ENCODE measurements at places on chromosomes 6 and 20.

GRCh38 chr6:9948678-9949077 lies 466.2 kb downstream of the TFAP2A start:
- DNase-seq: no peak

DNA sequence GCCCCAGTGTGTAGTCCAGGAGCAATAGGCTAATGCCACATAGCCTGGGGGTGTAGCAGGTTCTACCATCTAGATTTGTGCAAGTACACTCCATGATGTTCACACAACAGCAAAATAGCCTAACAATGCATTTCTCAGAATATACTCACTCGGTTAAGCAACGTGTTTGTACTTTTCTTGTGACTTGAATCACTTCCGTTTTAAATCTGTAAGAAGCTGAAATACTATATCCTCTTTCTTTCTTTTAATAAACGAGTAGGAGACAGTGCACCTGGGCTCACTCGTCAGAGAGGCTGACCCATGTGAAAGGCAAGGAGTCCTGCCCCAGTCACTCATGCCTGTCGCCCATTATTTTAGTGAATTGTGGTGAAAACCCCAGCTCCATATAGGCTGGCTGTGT lies 201.6 kb downstream of the FOXA2 start:
- no peak for DNase-seq

- no peak for DNase-seq
These were observed 61.4 kb upstream of the MYL9 start for GRCh38 chr20:36479938-36480337.

DNA sequence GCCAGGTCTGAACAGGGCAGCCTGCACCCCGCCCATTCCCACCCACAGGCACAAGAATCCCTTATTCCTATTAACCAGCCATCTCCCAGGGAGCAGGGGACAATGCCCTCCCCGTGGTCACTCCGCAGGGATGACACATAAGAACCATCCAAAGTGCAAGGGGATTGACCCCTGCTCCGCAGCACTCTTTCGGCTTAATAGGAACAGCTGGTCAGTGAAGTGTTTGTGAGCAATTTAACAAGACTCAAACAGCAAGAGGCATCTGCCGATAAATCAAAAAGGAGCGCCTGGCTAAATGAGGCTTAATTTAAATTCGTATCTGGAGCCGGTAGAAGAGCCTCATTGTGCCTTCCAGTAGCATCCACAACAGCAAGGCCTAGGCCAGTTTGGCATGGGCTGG lies 389.4 kb downstream of the RNGTT start:
- DNase-seq: no peak

- DNase-seq: no peak
These were observed 568.4 kb upstream of the MAP3K7 start for GRCh38 chr6:91155129-91155785.

- no peak for DNase-seq
These were observed 48.9 kb downstream of the DUSP22 start for GRCh38 chr6:340991-341827.

DNA sequence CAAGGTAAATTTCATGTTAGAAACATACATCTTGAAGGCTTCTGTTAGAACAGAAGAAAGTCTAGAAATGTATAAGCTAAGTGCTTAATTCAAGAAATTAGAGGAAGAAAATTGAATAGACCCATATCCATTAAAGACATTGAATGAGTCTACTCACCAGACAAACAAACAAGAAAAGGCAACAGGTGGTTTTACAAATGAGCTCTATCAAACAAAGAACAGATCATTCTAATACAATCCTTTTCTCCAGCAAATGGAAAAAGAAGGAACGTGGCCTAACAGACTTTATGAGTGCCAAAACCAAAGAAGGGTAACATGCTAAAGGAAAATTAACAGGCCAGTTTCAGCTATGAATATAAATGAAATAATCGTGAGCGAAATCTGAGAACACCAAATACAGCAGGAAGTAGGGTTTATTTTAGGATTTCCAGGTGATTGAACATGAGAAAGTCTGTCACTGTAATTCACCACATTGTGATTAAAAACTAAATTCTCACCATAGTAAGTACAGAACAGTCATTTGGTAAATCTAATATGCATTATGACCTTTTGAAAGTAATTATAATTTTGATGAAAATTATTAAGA lies 22.6 kb downstream of the MTHFD1L start:
- DNase-seq: no peak

- DNase-seq: no peak
These were observed 38.0 kb downstream of the TBC1D7 start for GRCh38 chr6:13290335-13290734.

- DNase-seq: no peak
These were observed 161.4 kb downstream of the UBE3D start for GRCh38 chr6:82904257-82904656.

DNA sequence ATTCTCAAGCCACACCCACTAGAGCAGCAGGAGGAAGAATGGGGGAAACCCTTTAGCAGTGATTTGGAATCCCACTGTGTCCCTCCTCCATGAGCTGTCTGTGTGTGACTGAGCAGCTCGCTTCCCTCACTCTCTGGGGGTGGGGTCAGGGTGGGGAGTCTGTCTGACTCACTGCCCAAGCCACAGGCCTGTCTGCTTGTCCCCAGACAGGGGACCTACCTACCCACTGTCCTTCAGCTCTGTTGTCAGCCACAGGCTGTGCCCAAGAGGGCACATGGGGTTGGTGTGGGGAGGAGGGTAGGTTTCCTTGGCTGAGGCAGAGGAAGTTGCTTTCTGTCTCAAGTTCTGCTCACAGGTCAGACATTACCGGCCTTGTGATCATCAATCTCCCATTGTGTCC lies 127.0 kb downstream of the MAFB start:
- no peak for DNase-seq

GRCh38 chr6:31142361-31142761 lies 3.5 kb upstream of the PSORS1C2 start:
- no peak for DNase-seq

DNA sequence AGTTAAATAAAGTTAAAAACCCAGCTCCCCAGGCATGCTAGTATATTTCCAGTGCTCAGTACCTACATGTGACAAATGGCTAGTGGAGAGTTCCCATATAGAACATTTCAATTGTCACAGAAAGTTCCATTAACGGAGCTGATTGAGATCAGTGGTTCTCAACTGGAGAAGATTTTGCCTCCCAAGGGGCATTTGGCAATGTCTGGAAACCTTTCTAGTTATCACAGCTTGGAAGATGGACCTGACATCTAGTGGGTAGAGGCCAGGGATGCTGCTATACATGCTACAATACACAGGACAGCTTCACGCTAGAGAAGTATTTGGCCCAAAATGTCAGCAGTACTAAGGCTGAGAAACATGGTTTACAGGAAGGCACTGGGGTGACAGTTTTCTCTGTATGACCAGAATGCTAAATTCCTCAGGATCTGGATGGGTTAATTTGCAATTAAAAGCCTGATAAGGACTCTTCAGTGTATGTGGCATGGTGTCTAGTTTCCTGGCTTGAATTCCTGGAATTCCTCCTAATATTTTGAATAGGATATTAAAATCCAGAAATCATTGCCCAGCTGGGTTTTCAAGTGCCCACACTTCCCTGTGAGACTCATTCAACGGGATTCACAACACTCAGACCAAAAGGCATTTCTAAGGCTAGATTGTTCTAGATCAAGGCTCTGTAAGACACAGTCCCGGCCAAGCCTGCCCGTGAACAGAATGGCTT lies 84.7 kb upstream of the SALL4 start:
- DNase-seq: no peak

- DNase-seq: no peak
These were observed 5.9 kb downstream of the NUDT3 start for GRCh38 chr6:34386316-34387137.

DNA sequence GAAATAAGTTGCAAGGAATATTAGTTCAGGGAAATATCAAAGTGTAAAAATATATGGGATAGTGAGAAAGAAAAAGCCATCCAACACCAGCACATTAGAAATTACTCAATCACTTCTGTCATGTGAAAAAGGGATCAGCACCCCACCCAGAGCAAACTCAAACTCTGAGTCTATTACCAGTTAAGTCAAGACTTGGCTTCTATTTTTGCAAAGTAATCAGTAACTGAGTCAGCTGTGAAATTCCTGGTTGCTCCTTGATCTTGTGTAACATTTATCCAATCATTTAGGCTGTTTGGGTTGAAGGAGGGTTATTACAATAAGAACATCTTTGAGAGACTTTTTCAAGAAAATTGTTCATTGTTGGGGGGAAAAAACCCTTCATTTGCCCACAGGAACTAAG lies 51.2 kb downstream of the SLC22A23 start:
- no peak for DNase-seq

DNA sequence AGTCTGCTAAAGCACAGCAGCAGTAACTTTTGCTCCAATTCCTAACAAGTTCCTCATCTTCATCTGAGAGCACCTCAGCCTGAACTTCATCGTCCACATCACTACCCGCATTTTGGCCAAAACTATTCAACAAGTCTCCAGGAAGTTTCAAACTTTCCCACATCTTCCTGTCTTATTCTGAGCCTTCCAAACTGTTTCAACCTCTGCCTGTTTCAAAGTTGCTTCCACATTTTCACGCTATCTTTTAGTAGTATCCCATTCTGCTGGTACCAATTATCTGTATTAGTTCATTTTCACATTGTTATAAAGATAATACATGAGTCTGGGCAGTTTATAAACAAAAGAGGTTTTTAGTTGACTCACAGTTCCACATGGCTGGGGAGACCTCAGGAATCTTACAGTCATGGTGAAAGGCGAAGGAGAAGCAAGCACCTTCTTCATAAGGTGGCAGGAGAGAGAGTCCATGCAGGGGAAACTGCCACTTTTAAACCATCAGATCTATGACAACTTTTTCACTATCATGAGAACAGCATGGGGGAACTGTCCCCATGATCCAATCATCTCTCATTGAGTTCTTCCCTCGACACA lies 99.4 kb upstream of the GRIK2 start:
- no peak for DNase-seq

DNA sequence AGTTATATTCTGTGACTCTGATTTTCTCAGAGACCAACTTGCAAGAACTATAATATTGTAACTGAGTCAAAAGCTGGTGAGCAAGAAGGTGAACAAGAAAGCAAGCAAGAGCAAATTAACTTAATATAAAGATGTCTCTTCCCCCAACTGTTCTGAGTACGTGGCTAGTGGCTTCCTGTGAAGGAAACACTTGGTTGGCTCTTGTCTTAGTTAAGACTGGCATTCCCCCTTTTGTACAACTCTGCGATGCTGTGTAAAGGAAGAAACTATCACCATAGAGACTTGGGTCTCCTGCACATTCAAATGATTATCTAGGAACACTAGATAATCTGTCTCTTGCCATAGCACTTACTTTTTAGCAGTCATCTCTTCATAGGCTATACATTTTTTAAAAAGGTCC lies 47.3 kb upstream of the TNFAIP3 start:
- DNase-seq: no peak

GRCh38 chr20:1652960-1653359 lies 4.6 kb downstream of the SIRPG start:
- no peak for DNase-seq

GRCh38 chr6:168599769-168600330 lies 158.9 kb downstream of the SMOC2 start:
- peak; percentile 21 for DNase-seq

- DNase-seq: no peak
These were observed 21.6 kb upstream of the ENTPD6 start for GRCh38 chr20:25173886-25174308.

- no peak for DNase-seq
These were observed 55.0 kb downstream of the NOX3 start for GRCh38 chr6:155400654-155400965.

DNA sequence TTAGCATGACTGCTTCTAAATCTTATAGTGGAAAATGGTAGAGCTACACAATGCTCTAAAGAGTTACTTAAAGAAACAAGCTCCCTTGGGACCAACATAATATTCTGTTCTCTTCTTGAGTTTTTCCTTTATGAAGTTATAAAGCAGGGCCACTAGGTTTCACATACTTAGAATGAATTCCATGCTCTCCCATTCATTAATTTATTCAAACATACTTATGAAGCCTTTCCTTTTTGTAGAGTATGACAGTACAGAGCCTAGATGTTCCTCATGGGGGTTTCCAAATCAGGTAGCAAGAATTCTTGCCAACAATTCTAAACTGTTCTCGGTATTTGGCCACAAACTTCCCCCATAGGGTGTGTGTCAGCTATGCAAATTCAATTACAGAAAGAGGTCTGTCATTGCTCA lies 20.6 kb upstream of the FABP7 start:
- DNase-seq: no peak

DNA sequence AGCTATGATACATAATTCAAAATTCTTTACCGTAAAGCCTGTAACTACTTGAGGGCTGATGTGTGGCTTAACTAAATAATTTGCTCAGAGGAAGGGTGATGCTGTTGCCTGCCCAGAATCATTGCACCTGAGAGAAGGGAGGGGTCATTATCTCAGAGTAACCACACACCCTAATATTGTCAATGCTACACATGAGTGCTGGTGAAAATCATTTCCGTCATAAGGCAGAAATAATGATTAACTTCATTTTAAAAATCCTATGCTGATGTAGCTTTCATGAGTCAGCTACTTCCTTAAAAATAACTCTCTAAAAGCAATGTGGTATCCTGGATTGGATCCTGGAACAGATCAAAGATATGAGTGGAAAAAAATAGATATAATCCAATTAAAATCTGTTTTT lies 146.4 kb upstream of the FAM83B start:
- no peak for DNase-seq

DNA sequence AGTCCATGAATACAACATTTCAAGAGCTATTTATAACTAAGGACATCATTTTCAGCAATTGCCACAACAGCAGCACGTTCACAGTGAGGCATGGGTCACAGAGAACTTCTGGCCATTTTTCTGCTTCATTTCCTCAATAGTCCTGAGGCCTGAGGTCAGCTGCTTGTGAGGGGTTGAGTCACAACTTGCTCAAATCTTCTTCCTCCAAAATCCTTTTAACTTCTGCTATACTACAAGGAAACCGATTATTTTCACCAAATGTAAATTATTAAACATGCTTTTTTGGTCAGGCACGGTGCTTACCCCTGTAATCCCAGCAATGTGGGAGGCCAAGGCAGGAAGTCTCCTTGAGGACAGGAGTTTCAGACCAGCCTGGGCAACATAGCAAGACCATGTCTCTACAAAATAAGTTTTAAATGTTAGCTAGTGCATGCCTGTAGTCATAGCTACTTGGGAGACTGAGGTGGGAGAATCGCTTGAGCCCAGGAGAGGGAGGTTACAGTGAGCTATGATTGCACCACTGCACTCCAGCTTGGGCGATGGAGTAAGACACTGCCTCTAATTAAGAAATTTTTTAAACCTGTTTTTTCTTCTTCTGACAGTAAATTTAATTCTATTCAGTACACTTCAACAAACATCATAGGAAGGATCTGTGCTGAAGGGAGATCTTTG lies 11.1 kb upstream of the SLC16A10 start:
- no peak for DNase-seq

DNA sequence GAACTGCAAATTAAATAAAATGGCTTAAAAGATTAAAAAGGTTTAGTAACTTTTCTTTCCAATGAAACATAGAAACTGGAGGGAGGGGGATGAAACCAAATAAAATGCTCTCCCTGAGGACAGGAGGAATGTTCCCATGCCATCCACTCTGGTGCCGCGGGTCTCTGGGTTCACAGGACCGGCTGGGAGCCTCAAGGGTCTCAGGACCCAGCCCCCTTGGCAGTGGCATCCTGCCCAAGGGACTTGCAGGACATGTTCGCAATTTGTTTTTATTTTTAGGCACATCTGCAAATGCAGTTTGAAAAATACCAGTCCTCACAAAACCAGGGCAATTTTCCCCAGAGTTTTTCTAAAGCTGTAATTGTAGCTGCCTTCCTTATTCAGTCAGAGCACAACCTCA lies 7.5 kb downstream of the BEND3 start:
- no peak for DNase-seq

GRCh38 chr6:121896363-121896762 lies 460.9 kb downstream of the GJA1 start:
- DNase-seq: no peak

- no peak for DNase-seq
These were observed 451.8 kb upstream of the KHDRBS2 start for GRCh38 chr6:62737792-62738191.
